ENCODE measurements at places on chromosomes 5 and 9. TPM values are rescaled to one million over a fixed set of nuclear protein-coding genes. Genes with fewer than 3 reads are reported as not detected.

Gene GPR150
- 0.27 TPM for polyA plus RNA-seq

Gene SCGB3A2
- 47.1 TPM for polyA plus RNA-seq

Gene MYOT
- polyA plus RNA-seq: not detected

Gene CSF2
- not detected for polyA plus RNA-seq

Gene IFNK
- not detected for polyA plus RNA-seq

Gene ANGPTL2
- 9.0 TPM for polyA plus RNA-seq

Gene ENTPD8
- polyA plus RNA-seq: 0.51 TPM

DNA sequence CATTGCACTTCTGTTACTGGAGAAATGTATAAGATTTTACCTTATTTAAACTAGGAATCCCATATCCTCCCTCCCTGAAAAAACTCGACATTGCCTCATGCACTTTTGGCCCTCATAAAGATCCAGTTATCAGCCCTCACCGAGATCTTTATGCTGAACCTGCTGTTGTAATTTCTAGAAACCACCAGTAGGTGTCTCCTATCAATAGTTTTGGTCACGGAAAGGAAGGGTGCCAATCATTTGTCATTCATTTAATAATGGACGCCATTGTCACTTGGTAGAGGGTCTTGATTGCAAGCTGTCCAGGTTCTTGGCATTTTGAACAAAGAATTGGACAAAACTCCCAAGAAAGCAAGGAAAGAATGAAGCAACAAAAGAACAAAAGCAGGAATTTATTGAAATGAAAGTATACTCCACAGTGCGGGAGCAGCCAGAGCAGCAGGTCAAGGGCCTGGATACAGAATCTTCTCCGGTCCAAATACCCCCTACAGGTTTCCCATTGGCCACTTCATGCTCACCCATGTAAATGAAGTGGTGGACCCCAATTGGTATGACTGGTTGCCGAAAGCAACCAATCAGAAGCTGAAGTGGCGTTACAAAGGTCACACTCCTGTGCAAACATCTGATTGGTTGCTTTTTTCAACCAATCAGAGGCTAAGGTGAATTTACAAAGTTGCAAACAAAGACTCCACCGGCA, 524.3 kb downstream of the PSAT1 start:
- no peak for DNase-seq

GRCh38 chr9:1049641-1050040, 516 bp upstream of the DMRT2 start:
- DNase-seq: no peak

- no peak for DNase-seq
These were observed 3.8 kb upstream of the HAND1 start for GRCh38 chr5:154481584-154482381.

DNA sequence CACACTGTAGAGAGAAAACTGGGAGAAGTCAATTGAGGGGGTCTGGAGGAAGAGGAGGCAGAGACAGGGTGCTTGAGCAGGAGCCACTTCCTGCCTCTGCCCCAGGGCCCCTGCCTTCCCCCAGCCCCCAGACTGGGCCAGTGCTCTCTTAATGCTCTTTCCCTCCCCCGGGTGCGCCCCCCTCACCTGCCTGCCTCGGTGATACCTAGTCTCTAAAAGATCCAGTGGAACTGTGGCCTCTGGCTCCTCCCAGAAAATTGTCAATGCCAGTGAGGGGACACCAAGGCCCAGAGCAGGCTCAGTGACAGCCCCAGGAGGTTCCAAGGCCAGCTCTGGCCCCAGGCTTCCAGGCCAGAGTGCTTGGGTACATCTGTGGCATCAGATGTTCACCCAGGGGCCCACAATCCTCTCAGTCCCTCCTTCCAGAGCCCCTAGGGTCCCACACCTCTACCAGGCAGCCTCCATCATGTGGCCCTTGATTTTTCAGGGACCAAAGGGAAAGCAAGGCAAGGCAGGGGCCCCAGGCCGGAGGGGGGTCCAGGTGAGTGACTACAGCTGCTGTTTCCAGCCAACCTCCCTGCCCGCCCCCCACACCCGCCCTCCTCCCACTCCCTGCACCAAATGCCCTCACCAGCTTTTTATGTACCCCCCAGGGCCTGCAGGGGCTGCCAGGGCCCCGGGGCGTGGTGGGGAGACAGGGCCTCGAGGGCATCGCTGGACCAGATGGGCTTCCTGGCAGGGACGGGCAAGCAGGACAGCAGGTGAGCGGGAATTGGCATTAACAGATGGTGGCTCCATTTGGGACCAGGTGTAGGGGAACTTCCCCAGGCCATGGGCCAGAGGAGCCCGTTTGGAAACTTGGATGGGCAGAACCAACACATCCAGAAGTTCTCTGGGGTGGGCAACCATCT, 33.1 kb upstream of the ORM1 start:
- DNase-seq: no peak

GRCh38 chr5:71748360-71748759, 29.3 kb downstream of the CARTPT start:
- DNase-seq: no peak

- DNase-seq: no peak
These were observed 7.9 kb upstream of the JADE2 start for GRCh38 chr5:134517553-134517952.

DNA sequence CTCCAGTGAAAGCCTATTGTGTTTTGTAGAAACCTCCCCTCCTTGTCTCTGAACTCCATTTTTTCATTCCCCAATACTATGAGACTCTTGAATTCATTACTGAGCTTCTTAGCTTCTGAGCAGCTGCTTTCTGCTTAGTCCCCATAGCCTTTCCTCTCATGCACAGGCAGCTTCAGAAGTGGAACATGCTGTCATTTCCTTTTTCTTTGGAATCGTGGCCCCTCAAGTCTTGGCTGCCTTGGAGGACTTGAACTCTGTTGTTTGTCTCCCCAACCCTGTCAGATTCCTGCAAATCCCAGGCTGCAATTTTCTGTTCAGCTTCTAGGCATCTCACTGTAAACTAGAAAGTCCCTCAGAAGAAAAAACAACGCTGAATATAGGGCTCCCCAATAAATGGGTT, 268.5 kb downstream of the ARRDC3 start:
- no peak for DNase-seq

DNA sequence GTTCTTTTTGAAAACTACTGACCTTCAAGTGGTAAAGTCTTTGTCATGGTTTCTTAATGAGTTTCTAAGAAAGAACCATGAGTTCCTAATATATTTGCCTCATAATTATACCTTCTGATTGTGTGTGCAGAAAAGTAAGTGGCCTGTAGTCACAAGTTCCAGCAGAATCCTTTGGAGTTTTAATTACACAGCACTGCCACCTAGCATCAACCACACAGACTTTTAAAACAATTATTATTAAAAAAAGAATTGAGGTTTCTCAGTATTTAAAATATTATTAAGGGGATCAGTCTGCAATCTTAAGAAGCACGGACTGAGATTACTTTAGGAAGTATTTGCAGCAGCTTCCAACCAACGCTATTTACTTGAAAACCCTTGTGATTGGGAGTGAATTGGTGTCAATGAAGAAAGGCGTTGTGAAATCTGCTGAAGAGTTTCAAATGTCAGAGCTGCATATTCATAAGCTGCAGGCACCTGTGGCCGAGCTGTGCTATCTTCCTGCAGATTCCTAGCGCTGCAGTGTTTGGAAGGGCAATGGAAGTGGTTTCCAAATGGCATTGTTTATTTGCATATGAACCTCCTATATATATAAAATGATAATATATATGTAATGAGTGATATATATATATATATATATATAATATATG, 1074.2 kb upstream of the WWC1 start:
- DNase-seq: no peak

DNA sequence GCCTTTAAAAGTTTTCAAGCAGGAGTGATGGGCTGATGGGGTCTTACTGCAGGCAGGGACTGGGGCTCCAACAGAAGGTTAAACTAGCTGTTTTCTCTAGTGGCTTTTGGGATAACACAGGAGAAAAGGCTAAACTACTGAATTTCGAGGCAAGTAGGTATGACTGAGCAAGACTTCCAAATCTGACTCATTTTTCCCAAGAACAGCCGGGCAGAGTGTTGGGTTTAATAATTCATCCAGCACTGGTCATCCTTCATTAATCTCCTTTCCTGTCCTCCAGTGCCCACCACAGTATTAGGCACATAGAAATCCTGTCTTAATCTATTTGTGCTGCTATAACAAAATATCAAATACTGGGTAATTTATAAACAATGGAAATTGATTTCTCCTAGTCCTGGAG, 20.5 kb downstream of the MSX2 start:
- no peak for DNase-seq
